ENCODE measurements at places on chromosomes 2 and 18.

GRCh38 chr2:233479616-233480489, 86.7 kb downstream of the USP40 start:
- no peak for DNase-seq

- DNase-seq = no peak
Observed at GRCh38 chr18:67776929-67777328, 260.4 kb upstream of the DSEL start.

DNA sequence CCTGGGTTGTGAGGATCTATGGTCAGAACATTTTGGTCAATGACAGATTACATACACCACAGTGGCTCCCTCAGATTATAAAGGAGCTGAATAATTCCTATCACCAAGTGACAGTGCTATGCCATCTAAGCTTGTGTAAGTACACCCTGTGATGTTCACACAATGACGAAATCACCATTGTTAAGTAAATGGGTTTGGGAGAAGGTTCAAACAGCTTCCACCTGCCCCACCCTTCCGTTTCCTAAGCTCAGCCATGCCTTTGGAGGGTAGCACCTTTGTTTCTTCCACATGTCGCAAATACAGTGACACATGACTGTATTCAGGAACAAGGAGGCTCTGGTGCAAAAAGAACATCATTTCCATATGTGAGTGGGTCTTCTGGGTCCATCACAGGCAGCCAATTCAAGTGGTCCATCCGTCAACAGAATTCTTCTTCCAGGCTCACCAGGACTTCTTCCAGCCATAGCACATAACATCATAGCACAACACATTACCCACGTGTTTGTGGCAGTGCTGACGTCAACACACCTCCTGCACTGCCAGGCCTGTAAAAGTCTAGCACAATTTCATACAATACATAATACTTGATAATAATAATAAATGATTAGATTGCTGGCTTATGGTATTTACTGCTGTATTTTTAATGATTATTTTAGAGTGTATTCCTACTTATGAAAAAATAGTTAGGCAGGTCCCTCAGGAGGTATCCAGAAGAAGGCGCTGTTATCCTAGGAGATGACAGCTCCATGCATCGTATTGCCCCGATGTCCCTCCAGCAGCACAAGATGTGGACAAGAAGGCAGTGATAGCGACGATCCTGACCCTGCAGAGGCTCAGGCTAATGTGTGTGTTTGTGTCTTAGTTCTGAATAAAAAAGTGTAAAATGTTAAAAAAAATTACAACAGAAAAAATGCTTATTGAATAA, 264.8 kb downstream of the ANAPC1 start:
- DNase-seq = no peak

DNA sequence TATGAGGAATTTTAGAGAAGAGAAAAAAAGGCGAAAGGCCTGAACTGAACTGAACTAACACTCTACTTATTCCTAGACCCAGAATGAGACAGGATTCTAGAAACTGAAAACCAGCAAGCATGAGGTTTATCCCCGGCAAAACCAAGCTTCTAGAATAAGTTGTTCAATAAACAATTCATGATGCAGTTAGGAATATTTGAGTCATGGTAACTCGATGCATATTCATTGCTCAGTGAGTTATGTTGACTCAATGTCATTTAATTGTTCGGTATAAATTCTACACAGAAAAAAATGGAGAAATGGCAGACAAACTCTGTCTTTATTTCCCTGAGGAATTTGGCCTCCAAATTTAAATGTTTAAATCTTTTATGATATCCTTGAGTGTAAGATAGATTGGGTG, 321.5 kb downstream of the SATB2 start:
- no peak for DNase-seq

GRCh38 chr18:78698914-78699313, 280.7 kb upstream of the SALL3 start:
- DNase-seq = no peak

DNA sequence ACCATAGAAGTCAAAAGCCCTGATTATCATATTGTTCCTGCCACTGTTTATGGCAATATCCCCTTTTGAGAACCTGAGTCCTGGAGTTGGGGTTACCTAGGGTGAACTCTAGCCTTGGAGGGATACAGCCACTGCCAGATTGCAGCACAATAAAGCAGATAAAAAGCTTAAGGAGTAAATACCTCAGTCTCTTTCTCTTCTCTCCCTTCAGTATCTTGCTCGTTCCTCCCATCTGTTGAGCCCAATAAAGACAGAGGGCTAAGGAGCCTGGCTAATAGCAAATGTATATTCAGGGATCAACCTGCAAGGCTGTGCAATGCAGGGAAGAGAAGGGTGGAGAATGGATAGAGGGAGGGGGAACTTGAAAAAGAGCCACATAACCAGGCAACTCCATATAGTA, 8.0 kb upstream of the DPP4 start:
- no peak for DNase-seq

- DNase-seq = no peak
Observed at GRCh38 chr2:177783835-177784744, 288.5 kb downstream of the PDE11A start.

- no peak for DNase-seq
Observed at GRCh38 chr2:37838541-37839167, 86.4 kb upstream of the RMDN2 start.

GRCh38 chr18:59672235-59672711, 24.9 kb downstream of the CCBE1 start:
- no peak for DNase-seq

GRCh38 chr18:35817604-35818352, 154.7 kb upstream of the RMP24 start:
- no peak for DNase-seq

DNA sequence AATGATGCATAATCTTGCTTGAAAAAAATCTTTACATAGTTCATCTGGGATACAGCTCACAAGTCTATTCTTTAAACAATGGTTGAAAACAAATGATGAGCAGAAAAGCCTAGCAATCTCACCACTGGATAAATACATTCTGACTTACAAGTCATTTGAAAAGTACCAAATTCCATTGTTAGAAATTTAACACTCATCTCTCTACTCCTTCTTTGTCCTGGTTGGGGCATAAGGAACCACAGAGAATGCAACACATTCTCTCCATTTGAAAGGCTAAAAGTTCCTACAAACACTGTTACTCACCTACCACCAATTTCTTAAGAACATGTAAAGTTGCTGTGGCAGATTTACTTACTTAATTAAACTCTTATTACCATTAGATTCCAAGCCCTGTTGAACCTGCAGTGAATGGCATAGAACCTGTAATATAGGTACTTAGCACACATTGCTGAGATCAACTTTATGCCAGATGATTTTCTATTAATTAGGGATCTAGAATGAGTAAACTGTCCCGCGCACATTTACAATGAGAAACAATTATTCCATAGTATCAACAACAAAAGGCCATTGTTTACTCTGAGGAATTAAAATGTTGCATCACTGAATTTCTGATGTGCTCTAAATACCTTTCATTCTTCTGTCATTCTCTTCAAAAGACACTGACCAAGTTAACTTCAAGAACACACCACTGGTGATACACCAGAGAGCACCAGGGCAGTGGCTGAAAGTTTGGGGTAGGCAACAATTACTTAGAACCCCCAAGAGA, 69.6 kb downstream of the CABYR start:
- no peak for DNase-seq

DNA sequence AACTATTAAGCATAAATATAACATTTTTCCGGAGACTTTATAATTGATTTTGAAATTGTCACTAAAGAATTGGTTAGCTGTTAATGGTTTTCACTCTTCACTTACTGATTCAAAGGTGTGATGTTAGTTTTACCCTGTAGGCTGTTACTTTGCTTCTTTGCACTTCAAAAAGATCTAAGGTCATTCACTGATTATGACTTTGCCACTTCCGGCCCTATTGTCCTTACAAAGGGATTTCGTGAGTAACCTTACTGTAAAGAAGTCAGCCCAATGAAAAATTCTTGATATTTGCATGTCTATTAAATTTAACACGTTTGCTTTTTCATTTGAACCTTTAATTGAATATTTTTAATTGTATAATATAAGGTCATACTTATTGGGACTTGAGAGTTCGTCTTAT, 61.4 kb downstream of the GREB1L start:
- no peak for DNase-seq

GRCh38 chr2:157055660-157056199, 201.8 kb upstream of the GALNT5 start:
- no peak for DNase-seq

Data from GM12864 (cell line).